ENCODE measurements at places on chromosomes 2 and 18. TPM values are rescaled to one million over a fixed set of nuclear protein-coding genes. Genes with fewer than 3 reads are reported as not detected.

UGT1A4 gene
- total RNA-seq, result not detected

SLC35F5 gene
- 89.8 TPM for total RNA-seq

REG1B gene
- total RNA-seq, result not detected

CRYBA2 gene
- total RNA-seq, result not detected

CAPN14 gene
- total RNA-seq, result under 0.01 TPM

SAG gene
- total RNA-seq, result not detected

RAMP1 gene
- not detected for total RNA-seq

Data from lung microvascular endothelial cell (primary cell).